ENCODE measurements at places on chromosomes 1 and 21.

- H3K4me3 ChIP-seq, result no peak overlapping the region
- H3K27ac ChIP-seq, result no peak overlapping the region
- no peaks in the 10 kb centered on the region for H3K27me3 ChIP-seq
- DNase-seq, result no peak
- no peaks in the 10 kb centered on the region for H3K36me3 ChIP-seq
- no peaks in the 10 kb centered on the region for H3K4me1 ChIP-seq
These were observed 120.9 kb upstream of the COL6A1 start for GRCh38 chr21:45860493-45861155.

- H3K4me3 ChIP-seq, result no peak overlapping the region
- H3K4me1 ChIP-seq, result peaks cover 27% of the 10 kb centered on the region
- peak overlapping the region; percentile 64 for H3K27ac ChIP-seq
- no peaks in the 10 kb centered on the region for H3K36me3 ChIP-seq
These were observed 31.2 kb upstream of the IFNAR2 start for GRCh38 chr21:33198346-33199099.

GRCh38 chr1:98216304-98216703, 295.5 kb upstream of the DPYD start:
- no peak for DNase-seq
- no peaks in the 10 kb centered on the region for H3K27me3 ChIP-seq
- H3K4me3 ChIP-seq, result no peak overlapping the region
- no peak overlapping the region for H3K27ac ChIP-seq
- no peaks in the 10 kb centered on the region for H3K36me3 ChIP-seq
- H3K4me1 ChIP-seq, result no peaks in the 10 kb centered on the region

DNA sequence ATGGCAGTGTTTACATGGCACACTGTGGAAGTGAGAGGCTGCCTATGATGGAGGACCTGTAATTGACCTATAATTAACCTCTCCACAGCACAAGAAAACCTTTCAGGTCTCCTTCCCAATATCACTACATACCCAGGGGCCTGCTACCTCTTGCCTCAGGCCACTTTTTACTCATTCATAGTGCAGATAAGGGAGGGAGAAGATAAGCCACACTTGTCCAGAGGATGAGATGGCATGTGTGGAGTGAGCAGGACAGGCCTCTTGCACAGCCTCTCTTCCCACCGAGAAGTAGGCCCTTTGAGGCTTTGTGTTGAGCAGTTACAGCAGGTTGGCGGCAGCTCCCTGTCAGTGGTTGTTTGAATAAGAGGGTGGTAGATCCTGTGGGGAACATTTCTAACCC, 31.1 kb upstream of the IKBKE start:
- no peak for DNase-seq

GRCh38 chr1:65174585-65174984, 26.6 kb downstream of the AK4 start:
- no peak overlapping the region for H3K4me3 ChIP-seq
- no peak overlapping the region for H3K27ac ChIP-seq
- no peaks in the 10 kb centered on the region for H3K27me3 ChIP-seq
- no peaks in the 10 kb centered on the region for H3K36me3 ChIP-seq

DNA sequence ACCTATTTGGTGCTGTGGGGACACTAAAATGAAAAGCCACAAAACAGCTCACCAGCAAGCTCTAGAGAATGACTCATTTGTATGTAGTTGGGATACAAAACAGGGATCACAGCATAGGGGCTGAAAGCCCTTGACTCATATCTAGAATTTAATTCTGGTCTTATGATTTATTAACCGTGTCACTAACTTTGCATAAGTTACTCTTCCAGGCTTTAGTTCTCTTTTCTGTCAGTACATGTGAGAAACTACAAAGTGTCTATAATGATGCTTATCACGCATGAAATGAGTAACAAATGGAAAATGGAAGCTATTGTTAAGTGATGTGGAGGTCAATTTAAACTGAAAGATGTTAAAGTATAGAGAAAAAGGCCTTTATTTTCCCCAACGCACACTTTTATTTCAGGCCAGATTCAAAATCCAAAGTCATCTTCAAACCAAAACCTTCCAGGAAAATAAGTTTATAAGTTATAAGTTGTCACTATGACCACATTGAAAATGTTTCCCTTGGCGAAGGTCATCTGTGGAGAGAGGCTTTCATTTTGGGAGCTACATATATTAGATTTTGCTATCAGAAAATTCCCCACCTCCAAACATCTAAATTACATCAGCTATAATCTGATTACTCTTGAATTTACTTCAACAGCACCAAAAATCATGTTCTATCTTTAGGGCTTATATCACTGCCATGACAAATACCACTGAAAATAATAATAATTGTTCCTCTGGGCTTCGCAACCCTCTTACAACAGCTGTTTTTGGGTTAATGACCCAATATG, 430.5 kb downstream of the MRPL39 start:
- no peaks in the 10 kb centered on the region for H3K4me1 ChIP-seq
- no peak overlapping the region for H3K4me3 ChIP-seq
- DNase-seq, result no peak
- H3K27me3 ChIP-seq, result no peaks in the 10 kb centered on the region
- no peaks in the 10 kb centered on the region for H3K36me3 ChIP-seq

DNA sequence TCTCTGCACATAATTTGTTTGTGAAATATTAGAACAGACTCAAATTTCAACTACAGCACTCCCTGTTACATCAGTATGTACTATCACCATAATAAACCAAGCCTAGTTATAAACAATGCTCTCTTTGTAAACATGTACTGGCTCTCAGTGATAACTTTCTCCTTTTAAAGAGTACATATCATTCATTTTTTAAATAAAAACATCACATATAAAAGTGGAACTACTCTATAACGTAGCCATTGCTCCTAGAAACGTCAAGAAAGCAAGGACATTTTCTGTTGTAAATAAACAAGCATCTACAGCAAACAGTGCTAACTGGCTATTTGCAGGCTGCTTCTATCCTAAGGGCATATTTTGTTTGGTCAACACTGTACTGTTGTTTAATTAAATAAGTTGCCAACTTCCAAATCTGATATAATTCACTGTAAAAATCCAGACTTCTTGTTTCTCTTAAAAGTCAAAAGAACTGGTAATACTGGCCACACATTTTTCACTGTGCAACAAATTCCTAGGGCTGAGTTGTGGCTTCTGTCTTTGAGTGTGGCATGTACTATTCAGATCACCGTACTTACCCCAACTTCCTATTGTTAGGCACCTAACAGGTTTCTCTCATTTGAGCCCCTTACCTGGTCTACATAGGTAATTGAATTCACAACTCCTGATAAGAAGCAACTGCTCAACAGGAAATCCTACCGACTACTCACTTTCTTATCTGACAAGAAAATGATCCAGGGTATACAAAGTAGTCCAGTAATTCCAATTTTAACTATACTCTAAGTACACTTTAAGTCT, 111.9 kb downstream of the DENND1B start:
- H3K4me3 ChIP-seq, result no peak overlapping the region
- no peaks in the 10 kb centered on the region for H3K4me1 ChIP-seq
- H3K36me3 ChIP-seq, result no peaks in the 10 kb centered on the region
- no peaks in the 10 kb centered on the region for H3K27me3 ChIP-seq

DNA sequence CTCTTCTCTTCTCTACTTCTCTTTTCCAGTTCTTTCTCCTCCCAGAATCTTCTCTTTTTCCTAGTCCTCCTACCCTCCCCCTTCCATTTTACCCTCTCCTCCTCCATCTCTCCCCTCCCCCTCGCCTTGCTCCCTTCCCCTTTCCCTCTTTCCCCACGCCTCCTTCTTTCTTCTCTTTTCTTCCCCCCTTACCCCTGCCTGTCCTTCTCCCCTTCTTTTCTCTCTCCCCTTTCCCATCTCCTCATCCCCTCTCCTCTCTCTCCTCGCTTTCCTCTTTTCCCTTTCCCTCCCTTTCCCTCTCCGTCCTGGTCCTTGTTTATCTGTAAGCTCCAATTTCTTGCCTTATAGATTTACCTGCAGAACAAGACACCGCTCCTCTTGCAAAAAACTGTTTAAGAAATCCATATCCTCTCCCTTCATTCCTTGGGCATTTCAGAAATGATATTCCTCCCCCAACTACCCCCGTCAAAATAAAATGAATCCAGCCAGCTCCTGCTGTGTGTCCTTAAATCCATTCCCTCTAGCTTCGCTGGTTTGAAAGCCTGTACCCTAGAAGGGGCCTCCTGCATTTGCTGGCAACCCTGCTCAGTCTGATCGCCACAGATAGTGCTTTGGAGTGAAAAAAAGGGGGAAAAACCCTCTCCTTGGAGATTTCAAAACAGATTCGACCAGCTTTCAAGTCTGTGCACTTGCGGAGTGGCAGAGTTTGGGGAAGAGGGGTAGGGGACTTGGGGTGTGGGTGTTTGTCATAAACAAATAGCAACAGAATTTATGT, 89.4 kb downstream of the PAPPA2 start:
- no peaks in the 10 kb centered on the region for H3K4me1 ChIP-seq
- DNase-seq, result no peak
- no peaks in the 10 kb centered on the region for H3K27me3 ChIP-seq
- no peak overlapping the region for H3K27ac ChIP-seq
- H3K4me3 ChIP-seq, result no peak overlapping the region
- H3K36me3 ChIP-seq, result no peaks in the 10 kb centered on the region

DNA sequence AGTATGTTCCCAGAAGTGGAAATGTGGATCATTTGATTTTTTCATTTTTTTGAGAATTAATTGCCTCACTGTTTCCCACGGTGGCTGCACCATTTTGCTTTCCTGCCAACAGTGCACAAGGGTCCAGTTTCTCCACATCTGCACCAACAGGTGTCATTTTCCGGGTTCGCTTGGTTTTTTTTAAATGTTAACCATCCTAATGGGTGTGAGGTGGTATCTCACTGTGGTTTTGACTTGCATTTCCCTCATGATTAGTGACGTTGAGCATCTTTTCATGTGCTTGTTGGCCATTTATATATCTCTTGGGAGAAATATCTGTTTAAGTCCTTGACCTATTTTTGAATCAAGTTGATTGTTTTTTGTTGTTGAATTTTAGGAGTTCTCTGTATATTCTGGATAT, 3.0 kb downstream of the COL6A2 start:
- H3K36me3 ChIP-seq, result no peaks in the 10 kb centered on the region
- no peak overlapping the region for H3K4me3 ChIP-seq
- no peak for DNase-seq

DNA sequence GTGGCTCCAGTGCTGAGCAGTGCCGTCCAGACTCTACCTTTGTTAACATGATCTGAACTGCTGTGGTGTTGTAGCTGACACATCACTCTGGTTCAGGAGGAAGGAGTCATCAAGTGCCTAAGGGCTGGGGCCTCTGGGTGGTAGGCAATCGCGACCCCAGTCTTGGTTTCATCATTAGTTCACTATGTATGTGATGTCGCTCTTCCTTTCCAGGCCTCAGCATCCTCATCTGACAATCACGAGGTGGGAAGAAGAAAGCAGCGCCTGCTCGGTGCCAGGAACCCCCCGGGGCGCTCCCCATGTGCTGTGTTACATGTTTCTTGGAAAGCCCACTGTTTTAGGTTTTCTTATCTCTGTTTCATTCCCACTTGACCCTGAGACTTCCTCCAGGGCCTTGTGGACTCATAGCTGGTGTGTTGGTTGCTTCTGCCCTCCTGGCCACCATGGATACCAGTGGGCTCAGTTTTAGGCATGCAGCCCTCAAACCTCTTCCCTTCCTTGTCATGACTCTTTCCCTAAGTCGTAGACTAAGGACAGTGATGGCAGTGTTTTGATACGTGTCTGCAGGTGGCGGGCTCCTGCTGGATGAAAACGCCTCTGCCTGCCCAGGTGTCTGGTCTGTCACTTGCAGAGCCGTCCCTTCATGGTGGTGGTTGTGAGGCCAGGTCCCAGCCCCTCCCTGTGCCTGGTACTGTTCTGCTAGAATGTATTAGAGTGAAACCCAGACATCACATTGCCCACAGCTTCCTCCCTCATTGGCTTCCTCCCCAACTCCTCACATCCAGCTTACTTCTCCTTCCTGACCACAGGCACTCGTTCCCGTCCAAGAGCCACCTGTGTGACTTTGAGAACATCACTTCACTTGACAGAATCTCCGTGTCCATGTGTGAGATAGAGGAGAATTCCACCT, 17.2 kb upstream of the FOXO6 start:
- H3K4me3 ChIP-seq, result no peak overlapping the region
- no peak overlapping the region for H3K27ac ChIP-seq
- no peaks in the 10 kb centered on the region for H3K4me1 ChIP-seq
- no peaks in the 10 kb centered on the region for H3K27me3 ChIP-seq
- no peaks in the 10 kb centered on the region for H3K36me3 ChIP-seq
- no peak for DNase-seq

DNA sequence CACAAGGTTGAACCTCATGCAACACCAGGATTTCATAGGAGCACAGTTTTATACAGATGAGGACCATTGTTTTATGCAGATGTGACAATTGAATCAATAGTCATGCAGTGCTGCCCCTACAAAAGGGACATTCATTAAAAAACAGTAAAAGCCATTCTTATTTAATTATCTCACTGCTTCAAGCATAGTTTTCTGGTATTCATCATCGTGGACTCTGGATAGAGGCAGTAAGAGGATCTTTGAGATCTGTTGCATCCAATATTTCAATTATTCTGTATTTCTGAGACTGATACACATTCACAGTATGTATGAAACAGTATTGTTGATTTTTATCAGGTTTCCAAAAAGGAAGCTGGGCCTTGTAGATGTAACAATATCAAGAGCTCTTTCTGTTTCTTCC, 237.6 kb downstream of the RYR2 start:
- DNase-seq, result no peak
- no peak overlapping the region for H3K27ac ChIP-seq
- H3K4me3 ChIP-seq, result no peak overlapping the region
- no peaks in the 10 kb centered on the region for H3K4me1 ChIP-seq

DNA sequence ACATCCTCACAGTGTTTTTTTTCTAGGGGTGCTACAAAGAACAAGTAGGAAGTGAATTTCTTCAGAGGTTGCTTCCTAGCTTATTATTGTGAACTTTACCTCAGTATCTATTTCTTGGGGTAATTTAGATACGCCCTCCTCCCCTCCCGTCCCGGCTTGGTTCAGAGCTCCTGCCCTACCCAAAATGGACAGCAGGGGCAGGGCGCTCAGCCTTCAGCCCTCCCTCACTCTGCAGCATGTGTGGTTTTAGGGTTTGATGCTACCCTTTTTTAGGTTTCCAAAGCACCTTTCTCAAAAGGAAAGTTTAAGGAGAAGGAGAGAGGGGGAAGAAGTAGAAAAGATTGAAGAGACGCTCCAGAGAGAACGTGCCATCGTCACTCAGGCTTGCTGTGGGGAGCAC, 16.9 kb upstream of the POGK start:
- H3K36me3 ChIP-seq, result no peaks in the 10 kb centered on the region
- H3K27ac ChIP-seq, result no peak overlapping the region
- H3K4me3 ChIP-seq, result no peak overlapping the region
- no peaks in the 10 kb centered on the region for H3K4me1 ChIP-seq

DNA sequence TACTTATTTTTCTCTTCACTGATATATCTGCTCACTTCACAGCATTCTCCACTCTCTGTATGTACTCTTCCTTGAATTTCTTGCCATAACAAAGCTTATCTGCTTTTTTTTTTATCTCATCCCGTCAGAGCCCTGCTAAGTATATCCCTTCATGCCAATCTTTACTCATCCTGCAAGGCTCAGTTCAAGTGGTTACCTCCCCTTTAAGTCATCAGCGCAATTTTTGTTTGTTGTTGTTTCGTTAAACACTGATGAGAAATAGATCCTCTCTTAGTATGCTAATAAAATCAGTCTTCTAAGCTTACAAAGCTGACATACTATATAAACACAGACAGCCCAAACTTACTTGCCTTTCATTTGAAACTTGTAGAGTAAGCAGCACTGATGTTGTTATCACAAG, 17.8 kb downstream of the COL24A1 start:
- H3K4me3 ChIP-seq, result no peak overlapping the region
- no peaks in the 10 kb centered on the region for H3K36me3 ChIP-seq
- H3K4me1 ChIP-seq, result no peaks in the 10 kb centered on the region
- H3K27ac ChIP-seq, result no peak overlapping the region
- H3K27me3 ChIP-seq, result no peaks in the 10 kb centered on the region
